ENCODE measurements at places on chromosomes 7 and 10. TPM values are rescaled to one million over a fixed set of nuclear protein-coding genes. Genes with fewer than 3 reads are reported as not detected.

The IKZF1 gene
- not detected for total RNA-seq

The GET4 gene
- 33.7 TPM for total RNA-seq

The SPACDR gene
- total RNA-seq: not detected

The JAZF1 gene
- 5.6 TPM for total RNA-seq

The CDC123 gene
- total RNA-seq: 102 TPM

The LDB1 gene
- 27.8 TPM for total RNA-seq

The C10orf143 gene
- 0.96 TPM for total RNA-seq

GRCh38 chr7:149819141-149819960 is 18.8 kb upstream of the ZNF862 start:
- no peak for DNase-seq

DNA sequence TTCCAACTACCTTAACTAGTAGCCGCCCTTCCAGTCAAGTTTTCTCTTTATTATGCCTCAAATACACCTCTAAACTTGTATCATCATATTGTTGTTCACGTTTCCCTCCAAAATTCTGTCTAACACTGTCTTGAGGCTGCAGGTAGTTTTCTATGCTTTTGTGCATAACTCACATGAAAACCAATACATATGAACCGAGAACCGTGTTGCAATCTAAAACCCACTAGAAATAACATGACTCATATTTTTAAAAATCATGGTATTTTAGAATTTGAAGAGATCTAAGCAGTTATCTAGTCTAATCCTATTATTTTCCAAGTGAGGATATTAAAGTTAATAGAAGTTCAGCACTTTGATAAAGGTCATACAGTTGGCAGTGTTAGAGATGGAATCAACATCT is 18.2 kb downstream of the LIPF start:
- DNase-seq: no peak

DNA sequence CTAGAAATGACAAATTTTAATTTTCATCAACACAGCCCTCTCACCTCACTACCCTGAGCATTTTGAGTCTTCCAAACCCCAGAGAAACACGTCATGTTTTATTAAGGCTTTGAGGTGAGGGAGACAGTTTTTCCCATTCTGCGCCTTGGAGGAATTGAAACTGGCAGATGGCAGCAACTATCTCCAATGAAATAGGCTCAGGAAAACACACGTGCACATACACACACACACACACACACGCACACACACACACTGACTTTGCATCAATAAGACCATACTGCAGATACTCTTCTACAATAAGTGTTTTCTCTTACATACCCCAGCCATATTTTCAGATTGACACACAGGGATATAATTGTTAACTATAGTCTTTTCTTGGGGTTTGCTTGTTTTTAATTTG is 3.2 kb upstream of the SFTPA2 start:
- no peak for DNase-seq

DNA sequence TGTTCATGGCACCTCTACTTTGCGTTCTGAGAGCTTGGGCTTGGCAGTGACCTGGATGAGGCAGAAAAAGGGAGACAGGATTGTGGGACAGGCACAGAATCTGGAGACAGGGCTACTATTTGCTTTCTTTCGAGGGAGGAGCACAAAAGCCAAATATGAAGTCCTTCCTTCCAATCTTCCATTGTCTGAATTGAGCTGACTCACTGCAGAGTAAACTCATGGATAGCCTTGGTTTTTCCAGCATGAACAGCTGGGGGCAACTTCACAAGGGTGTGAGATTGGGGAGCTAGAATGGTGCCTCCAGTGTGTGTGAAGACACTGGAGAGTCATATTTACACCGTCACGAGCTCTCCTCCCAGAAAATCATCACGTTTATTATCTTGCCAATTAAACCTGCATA is 55.6 kb upstream of the NRP1 start:
- no peak for DNase-seq

DNA sequence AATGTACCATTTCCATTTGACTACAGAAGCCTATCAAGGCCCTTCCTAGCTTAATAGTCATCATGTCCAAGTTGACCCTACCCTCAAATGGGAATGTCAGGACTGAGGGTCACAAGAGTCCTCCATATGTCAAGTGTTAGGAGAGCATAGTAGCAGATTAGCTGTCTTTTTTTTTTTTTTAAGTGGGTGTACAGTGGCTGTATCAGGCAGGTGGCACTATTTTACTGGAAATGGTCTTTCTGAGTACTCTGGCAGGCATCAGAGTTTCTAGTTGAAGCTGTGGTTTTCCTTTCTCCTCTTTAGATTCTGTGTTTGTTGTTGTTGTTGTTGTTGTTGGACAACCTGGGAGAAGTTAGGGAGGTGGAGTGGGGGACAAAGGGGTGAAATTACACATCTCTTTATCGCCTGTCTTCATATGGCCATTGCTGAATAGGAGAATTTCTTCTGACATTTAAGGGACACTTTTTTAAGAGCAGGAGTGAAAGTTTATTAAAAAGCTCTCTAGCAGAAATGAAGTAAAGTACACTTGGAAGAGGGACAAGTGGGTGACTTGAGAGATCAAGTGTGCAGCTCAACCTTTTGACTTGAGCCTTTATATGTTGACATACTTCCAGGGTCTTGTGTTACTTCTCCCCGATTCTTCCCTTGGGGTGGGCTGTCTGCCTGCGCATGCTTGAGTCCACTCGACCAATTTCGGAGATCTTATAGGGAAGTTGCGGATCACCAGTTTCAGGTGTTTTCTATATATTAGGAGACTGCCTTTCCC is 104.1 kb upstream of the FOXP2 start:
- DNase-seq: peak; percentile 23

- DNase-seq: no peak
Measured at GRCh38 chr7:100965723-100966541, 3.4 kb upstream of the MUC12 start.

DNA sequence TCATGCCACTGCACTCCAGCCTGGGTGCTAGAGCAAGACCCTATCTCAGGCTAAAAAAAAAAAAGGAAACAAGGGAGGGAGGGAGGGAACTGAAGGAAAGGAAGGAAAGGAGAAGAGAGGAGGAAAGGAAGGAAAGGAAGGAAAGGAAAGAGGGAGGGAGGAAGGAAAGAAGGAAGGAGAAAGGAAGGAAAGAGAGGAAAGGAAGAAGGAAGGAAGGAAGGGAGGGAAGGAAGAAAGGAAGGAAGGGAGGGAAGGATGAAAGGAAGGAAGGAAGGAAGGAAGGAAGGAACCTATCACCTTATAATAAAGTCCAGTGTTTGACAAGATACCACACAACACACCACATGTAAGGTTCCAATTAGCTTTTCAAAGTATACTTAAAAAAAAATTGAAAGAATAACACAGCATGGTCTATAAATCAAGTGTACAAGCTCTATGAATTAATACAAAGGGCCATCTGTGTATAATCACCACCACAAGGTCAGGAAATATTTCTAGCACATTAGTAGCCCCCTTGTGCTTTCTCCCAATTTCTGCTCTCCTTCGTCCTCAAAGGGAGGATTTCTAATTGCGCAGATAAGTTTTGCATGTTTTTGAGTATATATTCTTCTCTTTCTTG is 26.4 kb downstream of the RNF216 start:
- DNase-seq: no peak

GRCh38 chr10:93199191-93199751 is 125.6 kb downstream of the CYP26A1 start:
- peak; percentile 62 for DNase-seq

- DNase-seq: peak; percentile 31
Measured at GRCh38 chr7:41834805-41835694, 132.2 kb upstream of the INHBA start.

DNA sequence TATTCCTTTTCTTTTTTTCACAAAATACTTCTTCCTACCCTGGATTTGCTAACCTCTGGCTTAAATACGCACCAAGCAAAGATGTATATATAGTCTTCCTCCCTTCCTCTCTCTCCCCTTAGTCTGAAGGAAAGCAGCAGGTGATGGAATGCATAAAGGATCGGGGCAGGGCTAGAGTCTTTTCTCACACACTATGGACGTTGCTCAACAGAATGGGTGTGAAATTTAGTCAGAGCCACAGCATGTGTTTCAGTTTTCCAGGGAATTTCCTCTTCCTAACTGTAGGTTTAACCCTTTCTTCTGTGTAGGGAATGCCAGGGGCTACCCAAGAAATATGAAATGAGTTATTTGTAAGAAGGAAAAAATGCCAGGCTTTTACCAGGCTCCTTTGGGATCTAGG is 71.4 kb upstream of the NFKB2 start:
- DNase-seq: peak; percentile 91

DNA sequence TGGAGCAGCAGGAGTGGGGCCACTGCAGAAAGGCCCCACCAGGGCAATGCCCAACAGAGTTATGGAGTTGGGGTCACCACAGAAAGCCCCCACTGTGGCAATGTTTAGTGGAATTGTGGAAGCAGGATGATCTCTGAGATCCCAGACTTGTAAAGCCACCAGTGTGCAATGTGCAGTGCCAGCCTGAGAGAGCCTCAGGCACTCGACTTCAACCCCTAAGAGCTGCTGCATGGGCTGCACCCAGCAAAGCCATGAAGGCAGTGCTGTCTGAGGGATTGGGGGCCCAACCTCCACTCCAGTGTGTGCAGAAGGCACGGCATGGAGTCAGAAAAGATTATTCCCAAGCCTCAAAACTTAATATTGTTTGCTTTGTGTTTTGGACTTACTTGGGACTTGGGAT is 20.4 kb downstream of the SAMD9 start:
- DNase-seq: no peak

GRCh38 chr10:94075506-94075905 is 81.8 kb downstream of the PLCE1 start:
- no peak for DNase-seq

- no peak for DNase-seq
Measured at GRCh38 chr10:89416465-89416864, 2.1 kb downstream of the IFIT5 start.

- DNase-seq: no peak
Measured at GRCh38 chr10:79342295-79342761, 4.9 kb upstream of the PPIF start.

GRCh38 chr7:38375453-38375852 is 102.0 kb upstream of the TARP start:
- no peak for DNase-seq

- DNase-seq: no peak
Measured at GRCh38 chr7:85094046-85094725, 92.7 kb downstream of the SEMA3D start.

Data from LHCN-M2 (cell line).